Kidney (tissue), 22 donors: ENCODE measurements at places on chromosomes 7 and 10. TPM values are rescaled to one million over a fixed set of nuclear protein-coding genes. Genes with fewer than 3 reads are reported as not detected.

CCDC146 gene
- 15.4 TPM for total RNA-seq

DNA sequence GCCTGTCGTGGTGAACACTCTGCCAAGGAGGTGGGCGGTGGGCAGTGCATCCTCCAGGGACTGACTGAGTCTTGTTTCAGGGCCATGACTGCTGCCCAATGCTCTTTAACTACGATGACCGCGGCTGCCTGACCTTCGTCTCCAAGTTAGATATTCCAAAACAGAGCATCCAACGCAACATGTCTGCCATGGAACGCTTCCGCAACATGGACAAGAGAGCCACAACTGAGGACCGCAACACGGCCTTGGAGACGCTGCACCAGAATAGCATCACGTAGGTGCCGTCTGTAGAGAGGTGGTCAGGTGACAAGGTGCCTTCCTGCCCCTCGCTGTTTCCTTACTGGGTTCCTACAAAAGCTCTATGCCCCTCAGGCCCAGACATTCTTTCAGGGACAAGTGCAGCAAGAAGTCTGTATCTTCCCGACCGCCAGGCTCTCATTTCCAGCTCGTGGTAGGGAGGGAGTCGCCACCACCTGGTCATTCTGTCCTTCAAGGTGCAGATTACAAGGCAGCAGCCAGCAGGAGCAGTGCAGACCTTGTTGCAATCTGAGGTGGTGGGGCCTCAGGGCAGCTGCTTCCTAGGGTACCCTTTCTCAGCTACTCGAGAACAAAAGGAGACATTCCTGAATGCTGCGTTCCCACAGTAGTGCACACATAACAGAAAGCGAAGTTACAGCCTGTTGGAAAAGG is 14.9 kb upstream of the ARPC1B start:
- peaks cover 30% of the 10 kb centered on the region for H3K36me3 ChIP-seq
- no peak overlapping the region for H3K4me3 ChIP-seq
- H3K4me1 ChIP-seq: no peaks in the 10 kb centered on the region
- no peak for DNase-seq

- H3K27ac ChIP-seq: no peak overlapping the region
- peak; percentile 13 for DNase-seq
- H3K4me3 ChIP-seq: no peak overlapping the region
- no peaks in the 10 kb centered on the region for H3K27me3 ChIP-seq
- no peaks in the 10 kb centered on the region for H3K4me1 ChIP-seq
These were observed 196.3 kb downstream of the EBF3 start for GRCh38 chr10:129767751-129768150.

DNA sequence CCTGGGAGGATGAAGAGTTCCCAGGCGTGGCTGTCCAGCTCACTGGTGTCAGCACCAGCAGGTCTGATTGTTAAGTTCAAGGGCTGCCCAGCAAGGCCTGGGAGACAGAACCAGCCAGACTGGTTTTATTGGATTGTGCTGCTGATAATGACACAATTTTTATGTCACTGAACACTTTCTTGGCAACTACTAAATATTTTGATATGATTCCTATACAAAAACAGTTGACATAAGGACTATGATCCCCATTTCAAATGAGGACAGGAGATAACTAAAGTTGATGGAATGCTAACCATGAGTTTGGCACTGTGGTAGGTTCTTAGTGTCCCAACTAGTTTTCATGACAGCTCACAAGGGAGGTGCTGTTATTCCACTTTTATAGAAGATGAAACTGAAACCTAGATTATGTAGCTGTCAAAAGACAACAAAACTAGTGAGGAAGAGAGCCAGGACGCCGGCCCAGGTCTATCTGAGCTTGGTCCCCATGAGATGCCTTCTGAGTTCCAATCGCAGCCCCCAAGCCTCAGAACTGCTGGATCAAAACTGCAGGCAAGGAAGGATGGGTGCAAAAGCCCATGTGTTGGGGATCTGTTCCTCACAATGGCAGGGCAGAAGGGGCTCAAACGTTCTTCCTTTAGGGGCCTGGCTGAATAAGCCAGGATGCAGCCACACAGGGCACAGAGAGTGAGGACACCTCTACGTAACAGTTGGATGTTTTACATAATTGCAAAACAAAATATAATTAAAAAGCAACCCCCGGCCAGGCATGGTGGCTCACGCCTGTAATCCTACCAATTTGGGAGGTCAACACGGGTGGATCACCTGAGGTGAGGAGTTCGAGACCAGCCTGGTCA is 52.8 kb downstream of the COBL start:
- H3K27me3 ChIP-seq: no peaks in the 10 kb centered on the region
- DNase-seq: peak; percentile 40
- H3K27ac ChIP-seq: no peak overlapping the region
- H3K36me3 ChIP-seq: no peaks in the 10 kb centered on the region
- peaks cover 4% of the 10 kb centered on the region for H3K4me1 ChIP-seq

GRCh38 chr10:118986815-118987790 is 42.4 kb upstream of the NANOS1 start:
- no peaks in the 10 kb centered on the region for H3K4me1 ChIP-seq
- DNase-seq: no peak

DNA sequence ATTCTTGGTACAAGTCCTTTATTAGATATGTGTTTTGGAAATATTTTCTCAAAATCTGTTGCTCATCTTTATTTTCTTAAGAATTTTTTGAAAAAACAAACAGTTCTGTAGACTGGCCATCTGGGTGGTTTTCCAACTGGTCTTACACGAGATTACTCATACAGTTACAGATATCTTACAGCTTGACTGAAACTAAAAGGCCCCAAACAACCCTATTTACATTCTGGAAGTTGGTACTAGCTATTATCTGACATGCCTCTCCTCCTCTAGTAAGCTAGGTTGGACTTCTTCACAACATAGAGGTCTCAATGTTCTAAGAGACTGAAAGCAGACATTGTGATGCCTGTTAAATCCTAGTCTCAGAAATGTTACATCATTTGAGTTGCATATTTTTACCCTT is 52.0 kb downstream of the ZNF22 start:
- H3K36me3 ChIP-seq: no peaks in the 10 kb centered on the region
- H3K27me3 ChIP-seq: no peaks in the 10 kb centered on the region
- H3K27ac ChIP-seq: no peak overlapping the region
- no peaks in the 10 kb centered on the region for H3K4me1 ChIP-seq

- H3K27me3 ChIP-seq: no peaks in the 10 kb centered on the region
- H3K36me3 ChIP-seq: no peaks in the 10 kb centered on the region
- H3K4me1 ChIP-seq: no peaks in the 10 kb centered on the region
These were observed 131.2 kb downstream of the HDAC9 start for GRCh38 chr7:18626717-18627116.

DNA sequence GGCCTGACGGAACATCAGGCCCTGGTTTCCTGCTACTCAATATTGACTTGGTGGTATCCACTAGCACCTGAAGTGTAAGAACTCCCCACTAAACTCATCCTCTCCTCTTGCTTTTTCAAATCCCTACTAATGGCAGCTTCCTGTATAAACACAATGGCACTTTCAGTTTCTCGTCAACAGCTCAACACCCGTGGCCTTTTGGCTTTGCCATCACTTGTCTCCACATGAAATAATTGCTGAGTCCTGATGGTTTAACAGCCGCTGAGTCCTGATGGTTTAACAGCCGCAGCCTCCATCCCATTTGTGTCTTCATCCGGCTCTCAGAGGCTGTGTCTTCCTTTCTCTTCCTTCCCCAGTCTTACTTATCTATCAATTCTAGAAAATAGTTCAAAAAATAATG is 261.4 kb upstream of the PITRM1 start:
- DNase-seq: no peak
- no peak overlapping the region for H3K27ac ChIP-seq
- H3K36me3 ChIP-seq: no peaks in the 10 kb centered on the region
- no peaks in the 10 kb centered on the region for H3K4me1 ChIP-seq
- no peak overlapping the region for H3K4me3 ChIP-seq
